ENCODE measurements at places on chromosomes 7 and 10.

GRCh38 chr10:127523476-127523875 is 25.6 kb upstream of the NPS start:
- DNase-seq = no peak

GRCh38 chr10:16975188-16975587 is 154.4 kb downstream of the CUBN start:
- no peak for DNase-seq

DNA sequence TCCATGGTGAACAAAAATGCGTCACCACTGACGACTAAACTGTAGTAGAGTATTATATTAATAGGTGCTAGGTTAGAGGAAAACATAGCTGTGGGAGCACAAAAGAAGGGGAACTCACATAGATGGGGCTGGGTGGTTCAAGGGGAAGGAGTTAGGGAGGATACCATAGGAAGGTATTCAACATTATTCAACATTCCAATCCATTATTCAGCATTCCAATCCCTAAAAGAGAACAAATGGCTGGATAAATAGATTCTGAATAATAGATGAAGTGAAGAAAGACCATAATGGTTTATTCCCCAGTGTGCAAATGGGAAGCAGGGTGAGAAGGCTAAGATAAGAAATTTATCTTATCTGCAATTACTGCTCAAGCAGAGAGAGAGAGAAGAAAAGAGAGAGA is 61.4 kb downstream of the AASS start:
- DNase-seq = no peak

DNA sequence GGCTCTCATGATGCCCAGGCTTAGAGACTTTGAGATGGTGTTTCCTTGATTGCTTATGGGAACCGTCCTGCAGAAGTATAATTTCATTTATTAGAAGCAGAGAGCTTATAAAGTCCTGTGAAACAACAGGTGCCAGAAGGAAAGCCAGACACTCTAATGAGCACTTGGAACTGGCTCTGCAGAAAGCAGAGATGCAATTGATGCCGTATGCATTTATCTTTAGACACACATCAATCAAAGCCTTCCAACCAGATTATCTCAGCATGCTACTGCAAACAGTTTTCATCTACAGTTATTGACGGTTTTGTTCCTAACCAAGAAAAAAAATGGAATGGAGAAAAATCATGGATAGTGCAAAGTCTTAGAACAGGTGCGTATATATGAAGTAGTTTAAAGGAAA is 371.7 kb upstream of the PRKCQ start:
- no peak for DNase-seq

GRCh38 chr7:151687523-151688235 is 168.0 kb upstream of the RHEB start:
- DNase-seq = no peak

DNA sequence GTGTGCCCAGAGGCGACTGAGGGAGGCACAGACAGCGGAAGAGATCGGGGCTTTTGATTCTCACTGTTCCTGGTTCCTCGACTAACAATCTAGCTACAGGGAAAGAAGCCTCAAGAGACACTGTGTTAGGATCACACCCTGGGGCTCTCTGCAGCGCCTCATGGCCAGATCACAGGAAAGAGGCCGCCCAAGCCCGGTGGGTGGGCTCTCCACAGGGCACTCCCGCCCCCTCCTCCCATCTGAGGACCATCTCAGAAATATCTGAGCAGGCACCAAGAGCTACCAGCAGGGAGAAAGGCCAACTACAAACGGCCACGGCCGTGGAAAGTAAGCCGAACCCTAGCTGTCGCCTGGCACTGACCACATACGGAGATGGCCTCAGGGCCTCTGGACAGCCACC is 224.2 kb downstream of the MLLT10 start:
- DNase-seq = no peak

GRCh38 chr7:45089341-45089891 is 647 bp upstream of the NACAD start:
- peak; percentile 99 for DNase-seq

DNA sequence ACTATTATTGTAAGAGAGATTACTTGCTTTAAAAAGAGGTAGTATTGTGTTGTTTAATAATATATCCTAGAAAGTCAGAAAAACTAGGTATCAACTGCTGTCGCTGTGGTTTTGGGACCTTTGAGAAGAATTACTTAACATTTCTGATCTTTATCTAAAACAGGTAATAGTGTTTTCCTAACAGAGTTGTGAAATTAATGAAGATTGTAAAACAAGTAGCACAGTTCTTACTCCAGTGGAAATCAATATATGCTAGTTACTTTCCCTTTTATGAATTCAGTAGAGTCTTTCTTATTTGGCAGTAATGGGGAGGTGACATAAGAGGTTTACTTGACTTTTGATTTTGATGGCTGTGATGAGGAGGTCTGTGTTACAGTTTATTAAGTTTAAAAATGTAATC is 58.1 kb downstream of the KIF20B start:
- no peak for DNase-seq

- no peak for DNase-seq
These were observed 25.4 kb downstream of the AMZ1 start for GRCh38 chr7:2713370-2713769.

- DNase-seq = no peak
These were observed 281.4 kb downstream of the NXPH1 start for GRCh38 chr7:8714791-8715190.

GRCh38 chr10:30656233-30656632 is 26.7 kb upstream of the LYZL2 start:
- DNase-seq = no peak

GRCh38 chr7:73342645-73343044 is 14.7 kb downstream of the FKBP6 start:
- peak; percentile 41 for DNase-seq

- no peak for DNase-seq
These were observed 33.5 kb downstream of the CAMK2B start for GRCh38 chr7:44291733-44292419.

- DNase-seq = no peak
These were observed 272.8 kb downstream of the ELFN1 start for GRCh38 chr7:1942941-1943289.

- DNase-seq = no peak
These were observed 382.8 kb downstream of the SDK1 start for GRCh38 chr7:3683546-3684539.

DNA sequence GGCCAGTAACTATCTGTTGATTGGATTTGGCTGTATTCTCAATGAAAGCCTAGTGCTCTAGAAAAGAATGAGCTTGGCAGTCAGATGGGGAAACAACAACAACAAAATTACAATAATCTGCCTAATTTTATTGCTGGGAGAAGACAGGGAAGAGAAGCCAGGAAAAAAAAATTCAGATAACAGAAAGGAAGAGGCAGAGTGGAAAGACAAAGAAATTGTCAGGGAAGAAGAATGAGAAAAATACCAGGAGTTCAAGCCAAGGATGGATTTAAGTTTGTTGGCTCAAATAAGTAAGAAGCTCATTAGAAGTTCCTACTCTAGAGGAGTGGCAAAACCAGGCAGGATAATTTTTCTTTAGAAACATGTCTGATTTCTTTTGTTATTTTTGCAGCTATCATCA is 45.9 kb upstream of the PRKG1 start:
- no peak for DNase-seq

DNA sequence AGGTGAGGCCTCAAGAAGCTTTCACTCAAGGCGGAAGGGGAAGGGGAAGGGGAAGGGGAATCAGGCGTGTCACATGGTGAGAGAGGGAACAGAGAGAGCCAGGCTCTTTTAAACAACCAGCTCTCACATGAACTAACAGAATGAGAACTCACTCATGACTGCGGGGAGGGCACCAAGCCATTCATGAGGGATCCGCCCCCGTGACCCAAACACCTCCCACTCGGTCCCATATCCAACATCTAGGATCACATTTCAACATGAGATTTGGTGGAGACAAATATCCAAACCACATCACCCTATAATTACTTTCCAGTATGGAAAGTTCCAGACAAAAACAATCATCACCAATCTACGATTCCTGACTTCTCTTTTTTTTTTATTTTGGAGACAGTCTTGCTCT is 22.9 kb downstream of the HIP1 start:
- DNase-seq = no peak

GRCh38 chr7:116731023-116731395 is 59.0 kb downstream of the MET start:
- no peak for DNase-seq

DNA sequence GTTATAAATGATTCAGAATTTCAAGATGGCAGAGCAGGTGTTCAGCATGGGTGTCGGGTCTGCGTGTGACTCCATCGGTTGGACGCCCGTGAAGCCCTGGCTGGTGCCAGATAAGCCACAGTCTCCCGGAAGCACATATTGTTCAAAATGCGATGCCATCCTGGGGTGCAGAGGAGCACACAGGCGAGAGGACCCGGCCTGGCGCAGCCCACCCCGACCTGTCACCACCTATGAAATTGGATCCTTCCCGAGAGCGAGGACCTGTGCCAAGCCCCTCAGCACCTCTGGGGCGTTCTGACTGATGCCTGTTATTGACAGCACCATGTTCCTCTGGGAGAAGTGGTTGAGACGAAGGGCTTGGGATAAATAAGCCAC is 110.1 kb downstream of the ACTR3B start:
- no peak for DNase-seq

DNA sequence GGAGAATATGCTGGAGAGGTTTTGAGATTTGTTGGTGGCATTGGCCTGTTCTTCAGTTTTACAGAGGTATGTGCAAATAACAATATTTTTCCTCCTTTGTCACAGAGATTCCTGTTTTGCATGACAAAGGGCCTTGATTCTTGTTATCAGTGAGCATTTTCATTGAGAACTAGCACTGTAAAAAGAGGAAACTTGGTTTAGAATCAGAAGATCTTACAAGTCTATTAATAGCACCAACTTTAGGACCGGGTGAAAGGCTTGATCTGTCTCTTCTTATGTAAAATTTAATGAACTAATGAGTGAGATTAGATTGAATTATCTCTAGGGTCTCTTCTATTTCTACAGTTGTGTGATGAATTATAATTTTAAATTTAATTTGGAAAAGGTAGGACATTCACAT is 25.5 kb downstream of the TSPAN13 start:
- no peak for DNase-seq

- no peak for DNase-seq
These were observed at the start of gene LIPN for GRCh38 chr10:88759366-88760101. TSS of gene LIPN (plus strand) at chr10:88760020. CDS start at chr10:88761406, 1,386 bp downstream.

DNA sequence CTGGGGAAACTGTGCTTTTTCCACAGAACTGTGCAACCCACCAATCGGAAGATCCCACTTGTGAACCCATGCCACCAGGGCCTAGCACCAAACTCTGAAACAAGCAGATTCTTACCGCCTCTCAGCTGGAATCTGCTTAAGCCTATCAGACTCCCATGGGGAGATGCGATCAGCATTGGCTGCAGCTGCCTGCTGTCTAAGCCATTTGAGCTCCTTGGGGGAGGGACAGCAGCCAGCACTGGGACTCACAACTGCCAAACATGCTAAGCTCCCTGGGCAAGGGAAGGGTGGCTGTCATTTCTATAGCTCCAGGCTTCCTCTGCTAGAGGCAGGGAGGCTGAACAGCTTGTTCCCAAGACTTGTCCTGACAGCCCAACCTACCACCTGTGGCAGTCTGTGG is 283.8 kb downstream of the CDK14 start:
- no peak for DNase-seq

DNA sequence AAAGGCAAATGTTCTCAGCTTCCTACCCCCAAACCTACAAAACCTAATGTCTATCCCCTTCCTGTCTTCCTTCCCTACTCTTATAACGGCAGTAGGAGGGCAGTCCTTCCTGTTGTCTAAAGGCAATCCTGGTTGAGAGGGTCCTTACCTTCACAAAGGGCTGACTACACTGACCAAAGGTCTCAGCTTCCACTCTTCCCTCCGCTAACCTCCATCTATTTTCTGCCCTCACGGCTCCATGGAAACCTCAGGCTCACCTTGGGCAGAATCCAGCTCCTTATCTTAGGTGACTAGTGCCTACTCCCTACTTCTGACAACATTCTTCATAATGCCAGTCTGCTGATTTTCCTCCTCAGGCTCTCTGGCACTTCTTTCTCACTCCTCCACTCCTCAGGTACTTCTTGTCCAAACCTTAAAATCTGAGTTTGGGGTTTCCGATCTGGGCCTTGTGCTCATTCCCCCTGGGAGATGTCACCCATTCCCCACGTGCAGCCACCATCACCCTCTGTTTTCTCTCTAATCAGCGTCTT is 542 bp downstream of the FBXL13 start:
- peak; percentile 15 for DNase-seq

DNA sequence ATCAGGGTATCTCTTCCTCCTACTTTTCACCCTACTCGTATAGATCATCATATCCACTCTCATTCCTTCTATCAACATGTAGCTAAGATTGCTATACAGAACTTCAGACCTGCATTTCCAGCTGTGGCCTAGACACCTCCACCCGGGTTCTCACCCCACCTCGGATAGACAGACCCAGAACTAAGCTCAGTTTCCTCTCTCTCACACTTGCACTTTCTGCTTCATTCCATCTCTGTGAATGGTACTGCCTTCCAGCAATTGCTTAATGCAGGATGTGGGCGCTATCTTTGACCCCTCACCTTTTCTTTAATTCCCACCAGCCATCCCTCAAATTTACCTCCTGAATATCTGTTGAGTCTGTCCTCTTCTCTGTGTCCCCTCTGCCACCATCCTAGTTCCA is 35.7 kb downstream of the AGK start:
- no peak for DNase-seq

GRCh38 chr10:92822060-92822634 is 26.2 kb upstream of the EXOC6 start:
- DNase-seq = no peak

GRCh38 chr10:49608166-49609005 is 1.7 kb upstream of the SLC18A3 start:
- DNase-seq = no peak

DNA sequence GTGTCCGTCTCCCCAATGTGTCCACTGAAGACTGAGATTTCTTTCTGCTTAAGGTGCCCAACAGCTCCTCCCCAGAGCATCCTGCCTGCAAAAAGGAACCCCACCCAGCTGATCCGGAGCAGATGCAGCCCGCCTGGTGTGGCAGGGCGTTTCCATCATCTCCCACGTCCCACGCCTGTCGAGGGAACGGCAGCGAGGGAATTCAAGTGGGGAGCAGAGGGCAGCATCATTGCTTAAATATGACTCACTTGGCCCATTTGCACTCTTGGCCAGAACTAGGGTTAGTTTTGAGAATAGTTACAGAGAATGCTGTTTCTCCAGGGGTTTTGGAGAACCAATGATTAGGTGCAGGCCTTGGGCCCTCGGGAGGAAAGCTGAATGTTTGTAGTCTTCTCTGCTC is 20.8 kb downstream of the VWA2 start:
- DNase-seq = no peak

GRCh38 chr7:107946881-107947280 is 55.9 kb downstream of the DLD start:
- DNase-seq = peak; percentile 19

DNA sequence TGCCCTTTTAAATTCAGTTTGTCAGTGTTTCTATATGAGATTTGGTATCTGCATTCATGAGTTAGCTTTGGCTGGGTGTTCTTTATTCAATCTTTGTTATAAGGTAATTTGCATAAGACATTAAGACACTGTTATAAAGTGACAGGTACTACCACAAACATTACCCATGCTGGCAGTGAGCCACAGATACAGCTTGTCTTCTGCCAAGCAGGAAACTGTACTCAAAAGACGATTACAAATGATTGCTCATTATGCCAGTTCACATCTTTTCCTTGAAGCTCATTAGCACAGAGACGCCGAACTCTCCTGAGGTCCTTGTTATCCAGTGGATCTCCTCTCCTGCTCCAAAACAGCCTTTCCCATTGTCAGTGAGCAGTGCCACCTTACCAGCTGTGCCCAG is 30.4 kb downstream of the AMPH start:
- DNase-seq = no peak

GRCh38 chr7:50339990-50340500 is 35.5 kb downstream of the IKZF1 start:
- no peak for DNase-seq

GRCh38 chr7:39130274-39130673 is 152.6 kb downstream of the POU6F2 start:
- no peak for DNase-seq

- no peak for DNase-seq
These were observed 80.5 kb downstream of the ABI1 start for GRCh38 chr10:26780106-26780792.
